ENCODE measurements at places on chromosomes 7 and 10.

- DNase-seq, result no peak
Measured at GRCh38 chr10:102422545-102423129, 2.0 kb downstream of the FBXL15 start.

GRCh38 chr10:86583983-86584382 lies 62.4 kb upstream of the WAPL start:
- DNase-seq, result no peak

DNA sequence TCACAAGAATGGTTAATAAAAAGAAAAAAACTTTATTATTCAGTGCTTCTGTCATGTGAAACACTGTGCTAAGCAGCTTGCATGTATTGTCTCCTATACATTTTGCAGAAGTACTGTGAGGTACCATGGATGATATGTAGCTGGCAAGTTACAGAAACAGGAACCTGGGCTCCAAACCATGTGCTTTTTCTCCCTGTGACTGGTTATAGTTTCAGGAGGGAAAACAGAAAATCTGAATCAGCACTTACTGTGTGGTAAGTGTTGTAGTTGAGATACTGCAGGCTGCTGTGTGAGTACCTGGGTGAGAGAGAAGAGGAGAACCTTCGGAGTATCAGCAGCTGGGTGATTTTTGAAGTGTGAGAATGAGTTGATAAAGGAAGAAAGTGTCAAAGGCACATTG lies 285.0 kb downstream of the SUGCT start:
- DNase-seq, result no peak

DNA sequence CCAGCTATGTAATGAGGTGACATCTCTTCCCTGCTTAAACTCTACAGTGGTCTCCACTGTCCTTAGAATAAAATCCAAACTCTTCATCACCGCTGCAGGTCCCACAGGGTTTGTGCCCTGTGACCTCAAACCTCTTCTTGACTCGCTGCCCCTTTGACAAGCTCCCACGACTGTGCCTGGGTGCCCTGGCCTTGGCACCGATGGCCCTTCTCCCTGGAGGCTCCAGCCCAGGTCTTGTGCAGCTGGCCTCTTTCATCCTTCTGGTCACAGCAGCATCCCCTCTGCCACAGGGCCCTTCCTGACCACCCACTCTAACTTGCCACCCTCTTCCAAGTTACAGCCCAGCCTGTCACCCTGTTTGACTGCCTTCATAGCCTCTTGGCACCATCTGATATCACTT lies 108.2 kb downstream of the DLG5 start:
- no peak for DNase-seq

- no peak for DNase-seq
Measured at GRCh38 chr10:110260746-110261477, 43.8 kb downstream of the SMNDC1 start.

GRCh38 chr10:75407224-75407712 lies 5.7 kb upstream of the ZNF503 start:
- no peak for DNase-seq

- no peak for DNase-seq
Measured at GRCh38 chr7:107876916-107877315, 14.1 kb upstream of the DLD start.

- DNase-seq, result no peak
Measured at GRCh38 chr10:7487528-7487927, 76.7 kb upstream of the SFMBT2 start.

DNA sequence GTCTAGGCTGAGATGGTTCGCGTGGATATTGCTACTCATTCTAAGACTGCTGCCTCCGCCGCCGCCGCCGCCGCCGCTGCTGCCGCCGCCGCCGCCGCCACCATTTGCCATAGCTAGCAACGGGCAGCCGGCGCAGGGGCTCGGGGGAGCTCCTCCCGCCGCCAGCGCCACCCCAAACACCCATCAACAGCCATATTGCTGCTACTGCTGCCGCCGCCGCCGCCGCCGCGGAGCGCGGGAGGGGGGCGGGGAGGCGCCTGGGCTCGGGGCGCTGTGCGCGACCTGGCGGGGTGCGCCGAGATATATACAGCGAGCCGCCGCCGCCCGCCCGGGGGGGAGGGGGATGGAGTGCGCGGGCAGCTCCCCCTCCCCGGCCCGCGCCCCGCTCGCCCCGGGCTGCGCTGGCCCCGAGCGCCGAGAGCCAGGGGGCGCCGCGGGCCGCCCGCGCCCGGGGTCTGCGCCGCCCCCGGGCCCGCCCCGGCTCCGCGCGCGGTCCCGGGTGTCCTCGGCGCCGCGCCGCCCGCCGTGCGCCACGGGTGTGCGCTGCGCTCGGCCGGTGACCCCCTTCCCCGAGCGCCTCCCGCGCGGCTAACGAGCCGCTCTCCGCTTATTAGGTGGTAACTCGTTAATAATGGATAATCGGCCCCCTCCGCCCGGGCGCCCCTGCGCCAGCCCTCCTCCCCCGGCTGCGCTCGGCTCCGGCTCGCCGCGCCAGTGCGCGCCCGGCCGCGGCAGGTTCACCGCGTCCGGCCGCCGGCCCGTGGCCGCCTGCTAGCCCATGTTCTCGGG lies at the start of gene KCNMA1:
Gene KCNMA1, minus strand, starts transcription at position 277 of the 789 bp plus-strand sequence.
- DNase-seq, result no peak

DNA sequence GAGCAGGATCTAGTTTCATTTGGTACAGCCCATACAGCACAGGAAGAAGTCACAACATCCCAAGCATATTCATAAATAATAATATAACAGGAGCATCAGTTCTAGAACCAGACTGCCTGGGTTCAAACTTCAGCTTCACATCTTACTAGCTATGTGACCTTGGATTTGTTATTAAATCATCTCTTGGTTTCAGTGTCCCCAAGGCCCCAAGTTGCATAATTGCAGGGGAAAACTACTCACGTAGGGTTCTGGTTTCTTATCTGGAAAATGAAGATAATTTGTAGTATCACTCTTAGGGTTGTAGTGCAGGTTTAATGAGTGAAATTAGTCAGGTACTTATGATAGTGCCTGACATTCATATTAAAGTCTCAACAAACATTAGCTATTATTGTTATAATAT lies 5.5 kb upstream of the IQUB start:
- no peak for DNase-seq

DNA sequence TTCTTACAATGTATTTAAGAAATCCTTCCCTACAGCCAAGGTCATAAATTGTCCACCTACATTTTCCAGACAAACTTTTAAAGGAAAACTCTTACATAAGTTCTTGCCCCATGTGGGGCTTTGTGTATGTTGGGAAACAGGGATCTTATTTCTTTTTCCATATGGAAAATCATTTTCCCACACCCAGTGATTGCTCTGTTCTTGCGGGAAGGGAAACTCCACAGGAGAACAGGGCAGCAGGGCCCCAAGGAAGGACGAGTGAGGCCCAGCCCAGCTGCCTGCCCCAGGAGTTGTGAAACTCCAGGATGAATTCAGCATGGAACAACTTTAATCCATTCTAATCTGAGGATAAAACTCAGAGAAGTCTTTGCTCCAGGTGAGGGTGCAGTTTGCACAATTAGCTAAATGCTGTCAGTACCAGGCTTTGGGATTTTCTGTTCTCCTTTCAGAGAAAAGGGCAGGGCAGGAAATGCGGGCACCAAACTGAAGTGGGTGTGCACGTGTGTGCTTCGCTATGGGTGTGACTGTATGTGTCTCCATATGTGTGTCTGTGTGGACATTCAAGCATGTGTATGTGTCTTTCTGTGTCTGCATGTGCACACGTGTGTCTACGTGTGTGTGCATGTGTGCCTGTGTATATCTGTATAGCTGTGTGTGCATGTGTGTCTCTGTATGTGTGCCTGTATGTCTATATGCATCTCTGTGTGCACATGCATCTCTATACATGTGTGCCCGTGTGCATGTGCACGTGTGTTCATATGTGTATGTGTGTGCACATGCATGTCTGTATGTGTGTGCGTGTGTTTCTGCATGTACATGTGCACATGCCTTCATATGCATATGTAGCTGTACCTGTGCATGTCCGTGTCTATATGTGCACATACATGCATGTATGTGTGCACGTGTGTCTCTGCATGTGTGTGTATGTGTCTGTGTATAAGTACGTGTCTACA lies 102.0 kb upstream of the FAM20C start:
- DNase-seq, result no peak

DNA sequence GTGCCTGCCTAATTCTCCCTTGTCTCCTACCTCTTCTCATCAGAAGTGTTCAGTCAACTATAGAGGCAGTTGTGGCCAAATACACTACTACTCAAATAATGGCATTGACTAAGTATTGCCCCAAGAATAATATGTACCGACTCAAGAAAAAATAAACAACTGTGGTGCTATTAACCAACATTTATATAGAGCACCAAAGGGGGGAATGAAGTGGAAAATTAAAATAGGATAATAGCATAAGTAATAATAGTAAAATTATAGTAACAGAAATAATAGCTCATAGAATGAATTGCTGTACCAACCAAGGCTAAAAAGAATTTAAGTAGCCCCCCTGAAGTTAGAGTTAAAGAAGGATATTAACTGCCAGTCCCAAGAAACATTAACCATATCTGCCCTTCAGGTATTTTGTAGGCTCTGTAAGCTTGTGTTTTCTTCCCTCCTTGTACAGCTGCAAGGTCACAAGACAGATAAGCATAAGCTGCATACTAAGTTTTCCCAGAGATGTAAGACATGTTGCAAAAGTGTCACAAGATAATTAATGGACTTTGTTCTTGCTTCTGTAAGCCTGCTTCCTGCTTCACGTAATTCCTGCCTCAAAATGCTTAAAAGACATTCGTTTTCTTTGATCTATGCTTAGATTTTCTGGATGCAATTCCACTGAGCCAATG lies 10.9 kb upstream of the CYREN start:
- no peak for DNase-seq

DNA sequence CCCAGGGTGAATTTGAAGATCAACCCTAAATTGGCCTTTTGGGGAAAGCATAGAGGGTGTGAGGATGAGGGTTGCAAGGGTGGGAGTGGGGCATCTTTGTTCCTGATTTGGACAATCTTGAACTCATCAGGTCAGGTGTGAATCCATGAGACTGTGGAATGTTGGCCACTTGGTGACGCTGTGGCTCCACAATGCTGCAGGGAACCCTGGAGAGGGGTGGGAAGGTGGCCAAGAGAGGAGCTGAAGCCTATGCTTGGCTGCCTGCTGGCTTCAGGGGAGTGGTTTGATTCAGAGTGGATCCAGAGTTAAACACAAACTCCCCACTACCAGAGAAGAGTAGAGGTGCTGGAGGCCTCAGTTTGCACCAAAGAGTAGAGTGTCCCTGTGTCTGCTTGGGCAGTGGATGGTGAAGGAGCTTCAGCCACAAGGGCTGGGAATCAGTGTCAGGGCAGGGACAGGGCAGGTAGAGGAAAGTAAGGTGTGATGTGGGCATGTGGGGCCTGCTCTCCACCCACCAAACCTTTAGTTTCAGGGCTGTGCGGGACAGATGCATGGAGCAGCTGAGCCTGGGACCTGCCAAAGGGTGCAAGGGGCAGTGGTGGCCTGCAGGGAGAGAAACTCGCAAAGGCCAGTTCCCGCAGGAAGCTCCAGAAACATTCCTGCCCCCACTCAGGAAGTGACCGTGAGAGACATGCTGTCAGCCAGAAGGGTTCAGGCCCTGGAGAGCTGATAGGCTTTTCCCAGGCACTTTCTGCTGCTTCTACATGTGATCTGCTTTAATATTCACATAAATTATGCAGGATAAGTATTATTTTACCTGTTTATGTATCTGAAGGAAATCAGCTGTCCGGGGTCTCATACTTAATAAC lies 81.0 kb upstream of the PRSS58 start:
- no peak for DNase-seq

DNA sequence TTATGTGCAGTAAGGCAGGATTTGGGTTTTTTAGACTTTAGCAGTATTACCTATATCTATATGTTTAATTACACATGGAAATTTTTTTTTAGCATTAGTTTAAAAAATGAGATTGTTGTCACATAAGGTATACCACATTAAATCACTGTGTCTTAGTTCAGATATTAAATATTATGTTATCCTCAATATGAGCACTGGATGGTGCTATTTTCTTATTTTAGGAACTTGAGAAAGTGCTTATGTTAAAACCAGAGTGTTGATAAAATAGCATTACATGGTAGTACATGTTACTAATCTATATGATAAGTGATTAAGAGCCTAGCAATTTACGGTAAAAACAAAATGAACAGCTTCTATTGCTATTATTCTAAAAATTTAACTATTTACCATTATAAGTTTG lies 28.8 kb downstream of the MIOS start:
- no peak for DNase-seq

- no peak for DNase-seq
Measured at GRCh38 chr7:16420329-16420648, 1.0 kb downstream of the CRPPA start.

- no peak for DNase-seq
Measured at GRCh38 chr10:60314069-60314940, 75.4 kb downstream of the ANK3 start.

- no peak for DNase-seq
Measured at GRCh38 chr10:24894309-24894708, 58.1 kb downstream of the PRTFDC1 start.

- no peak for DNase-seq
Measured at GRCh38 chr10:77168161-77168560, 469.4 kb downstream of the KCNMA1 start.

GRCh38 chr7:37070471-37070870 lies 346.2 kb upstream of the AOAH start:
- DNase-seq, result no peak

- DNase-seq, result no peak
Measured at GRCh38 chr7:133434246-133434865, 181.5 kb downstream of the EXOC4 start.

DNA sequence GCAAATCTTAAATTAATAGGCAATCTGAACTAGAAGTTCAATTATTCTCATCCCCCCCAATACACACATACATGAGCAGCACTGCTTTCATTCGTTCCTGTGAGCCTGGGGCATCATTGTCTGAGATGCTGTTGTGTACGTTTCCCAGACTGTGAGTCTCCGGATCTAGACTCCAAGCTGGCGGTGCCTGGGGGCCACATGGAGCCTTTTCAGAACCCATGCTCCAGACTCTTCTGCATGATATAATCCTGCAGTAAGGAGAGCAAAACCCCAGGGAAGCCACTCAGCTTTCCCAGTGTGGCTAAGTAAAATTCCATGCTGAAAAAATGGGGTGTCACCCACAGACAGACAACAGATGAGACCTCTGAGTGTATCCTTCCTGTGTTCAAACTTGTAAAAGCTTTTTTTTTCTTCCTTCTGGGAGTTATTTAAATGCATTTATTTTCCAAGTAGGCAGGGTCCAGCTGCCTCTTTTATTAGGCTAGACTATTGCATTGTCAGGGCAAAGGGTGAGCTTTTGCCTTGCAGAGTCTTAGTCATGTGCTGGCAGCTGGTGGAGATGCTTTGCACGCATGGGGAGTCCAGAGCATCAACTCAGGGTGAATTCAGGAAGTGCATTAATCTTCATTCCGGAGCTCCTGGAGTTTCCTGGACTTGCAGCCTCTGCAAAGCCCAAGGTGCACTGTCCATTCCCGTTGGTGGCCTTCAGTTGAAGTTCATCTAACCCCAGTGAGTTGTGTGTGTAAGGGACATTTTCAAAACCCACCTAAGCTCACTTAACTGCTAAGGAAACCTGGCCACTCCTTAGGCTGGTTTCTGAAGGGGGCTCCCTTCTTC lies 185.7 kb upstream of the ADO start:
- no peak for DNase-seq

- no peak for DNase-seq
Measured at GRCh38 chr10:71345694-71346093, 26.6 kb downstream of the SLC29A3 start.

Data from stimulated activated CD8-positive, alpha-beta memory T cell treated with anti-CD3 and anti-CD28 coated beads, Interleukin-4, amount 100 ng/mL, for 1 hour (primary cell).